GOT3 (cell line): ENCODE measurements at places on chromosomes 2 and 18.

DNA sequence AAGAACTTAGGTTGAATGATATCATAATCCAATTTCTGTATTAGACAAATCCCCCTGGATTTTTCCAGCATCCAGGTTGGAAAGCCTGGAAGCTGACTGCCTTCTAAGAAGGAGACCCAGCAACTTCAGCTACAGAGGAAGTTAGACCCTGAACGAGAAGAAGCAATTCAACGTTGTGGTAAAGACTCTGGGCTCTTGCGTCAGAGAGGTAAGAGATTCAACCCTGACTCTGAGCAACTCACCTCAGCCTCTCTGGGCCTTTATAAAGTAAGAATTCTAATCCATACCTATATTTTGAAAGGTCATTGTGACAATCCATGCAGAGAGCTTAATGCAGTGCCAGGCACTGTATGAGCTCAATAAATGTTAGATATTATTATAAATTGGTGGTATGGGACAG lies 9.7 kb downstream of the E2F6 start:
- no peak for DNase-seq

DNA sequence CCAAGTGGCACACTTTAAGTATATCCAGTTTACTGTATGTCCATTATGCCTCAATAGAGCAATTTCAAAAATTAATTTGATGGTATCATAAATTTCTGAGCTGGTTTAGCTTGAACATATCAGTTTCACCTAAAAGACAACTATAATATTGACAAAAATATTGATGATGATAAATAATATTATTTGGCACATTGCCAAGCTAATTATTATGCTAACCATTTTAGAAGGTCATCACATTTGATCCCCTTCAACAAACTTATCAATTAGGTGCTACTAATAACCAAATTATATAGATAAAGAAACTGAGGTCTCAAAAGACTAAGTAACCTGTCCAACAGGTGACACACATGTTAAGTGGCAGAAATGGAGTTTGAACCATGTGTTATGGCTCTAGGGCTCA lies 26.9 kb upstream of the UBE2E3 start:
- no peak for DNase-seq

DNA sequence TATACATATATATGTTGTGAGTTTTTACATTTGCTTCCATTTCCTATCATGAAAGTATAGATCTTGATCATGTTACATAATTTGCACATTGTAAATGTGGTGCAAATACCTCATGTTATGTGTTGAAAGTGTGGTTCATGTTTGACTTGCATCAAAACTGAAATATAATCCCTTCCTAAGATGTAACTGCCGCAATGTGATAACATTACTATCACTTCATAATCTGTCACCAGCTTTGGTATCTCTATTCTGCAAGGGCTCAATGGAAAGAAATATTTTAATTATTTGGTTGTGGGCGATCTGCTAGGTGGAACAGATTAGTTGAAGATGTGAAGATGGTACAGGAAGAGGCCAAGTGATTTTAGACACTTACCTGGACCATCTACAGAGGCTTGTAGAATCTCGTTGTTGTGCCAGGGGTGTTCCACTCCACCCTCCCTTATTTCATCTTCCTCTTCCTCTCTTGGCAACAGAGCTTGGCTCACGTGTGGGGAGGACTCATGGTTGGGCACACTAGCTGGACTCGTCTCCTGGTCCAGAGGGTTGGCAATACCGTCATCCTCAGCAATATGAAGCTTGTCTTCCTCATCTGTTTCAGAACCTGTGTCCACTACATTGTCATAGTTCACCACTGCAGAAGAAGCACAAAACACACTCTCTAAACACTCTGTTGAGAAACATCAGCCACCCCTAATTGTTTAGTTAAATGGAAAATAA lies 90.4 kb downstream of the ZEB2 start:
- DNase-seq, result no peak

GRCh38 chr2:16952368-16952767 lies 286.7 kb upstream of the CYRIA start:
- no peak for DNase-seq

DNA sequence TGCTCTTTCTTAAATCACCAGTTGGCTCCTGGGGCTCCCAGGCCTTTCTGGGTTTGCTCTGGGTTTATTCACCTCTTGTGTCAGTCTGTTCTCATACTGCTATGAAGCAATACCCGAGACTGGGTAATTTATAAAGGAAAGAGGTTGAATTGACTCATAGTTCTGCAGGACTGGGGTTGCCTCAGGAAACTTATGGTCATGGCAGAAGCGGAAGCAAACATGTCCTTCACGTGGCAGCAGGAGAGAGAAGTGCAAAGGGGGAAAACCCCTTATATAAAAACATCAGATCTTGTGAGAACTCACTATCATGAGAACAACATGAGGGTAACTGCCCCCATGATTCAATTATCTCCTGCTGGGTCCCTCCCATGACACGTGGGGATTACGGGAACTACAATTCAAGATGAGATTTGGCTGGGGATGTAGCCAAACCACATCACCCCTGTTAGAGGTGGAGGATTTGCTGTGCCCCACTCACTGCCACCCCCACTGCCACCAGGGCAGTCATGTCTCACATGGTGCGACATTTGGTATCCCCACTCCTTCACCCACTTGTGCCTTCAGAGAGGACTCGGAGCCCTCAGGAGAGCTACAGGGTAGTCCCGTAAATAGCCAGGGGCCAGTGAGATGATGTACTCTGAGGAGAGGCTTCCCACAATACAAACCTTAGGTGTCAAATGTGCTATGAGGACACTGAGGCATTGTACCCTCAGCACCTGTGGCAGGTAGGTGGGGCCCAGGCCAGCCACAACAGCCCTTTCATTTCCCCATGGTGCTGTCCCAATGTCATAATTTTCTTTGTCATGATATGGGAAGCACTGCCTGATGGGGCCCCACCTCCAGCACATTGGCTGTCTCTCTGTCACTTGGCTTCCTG lies 35.7 kb downstream of the CDC42EP3 start:
- no peak for DNase-seq

- no peak for DNase-seq
Measured at GRCh38 chr2:67075530-67076238, 321.4 kb upstream of the ETAA1 start.

- no peak for DNase-seq
Measured at GRCh38 chr2:233822101-233822771, 32.1 kb downstream of the HJURP start.

- no peak for DNase-seq
Measured at GRCh38 chr2:26394694-26395093, 7.0 kb upstream of the DRC1 start.

DNA sequence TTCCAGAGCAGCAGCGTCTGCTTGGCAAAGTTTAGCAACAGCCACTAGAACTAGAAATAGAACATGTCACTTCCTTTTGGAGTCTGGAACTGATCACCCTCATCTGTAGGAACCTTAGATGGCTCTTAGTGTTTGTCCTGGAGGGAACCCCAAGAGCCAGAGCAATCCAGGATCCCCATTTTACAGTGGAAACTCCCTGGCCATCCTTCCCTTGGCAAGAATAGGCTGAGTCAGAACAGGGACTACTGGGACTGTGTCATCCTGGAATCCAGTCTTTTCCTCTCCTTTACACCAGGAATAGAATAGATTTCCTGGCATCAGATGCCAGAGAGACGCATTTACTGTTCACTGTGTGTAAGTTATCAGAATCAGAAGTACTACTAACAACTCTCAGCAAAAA lies 33.2 kb upstream of the GRHL1 start:
- no peak for DNase-seq

DNA sequence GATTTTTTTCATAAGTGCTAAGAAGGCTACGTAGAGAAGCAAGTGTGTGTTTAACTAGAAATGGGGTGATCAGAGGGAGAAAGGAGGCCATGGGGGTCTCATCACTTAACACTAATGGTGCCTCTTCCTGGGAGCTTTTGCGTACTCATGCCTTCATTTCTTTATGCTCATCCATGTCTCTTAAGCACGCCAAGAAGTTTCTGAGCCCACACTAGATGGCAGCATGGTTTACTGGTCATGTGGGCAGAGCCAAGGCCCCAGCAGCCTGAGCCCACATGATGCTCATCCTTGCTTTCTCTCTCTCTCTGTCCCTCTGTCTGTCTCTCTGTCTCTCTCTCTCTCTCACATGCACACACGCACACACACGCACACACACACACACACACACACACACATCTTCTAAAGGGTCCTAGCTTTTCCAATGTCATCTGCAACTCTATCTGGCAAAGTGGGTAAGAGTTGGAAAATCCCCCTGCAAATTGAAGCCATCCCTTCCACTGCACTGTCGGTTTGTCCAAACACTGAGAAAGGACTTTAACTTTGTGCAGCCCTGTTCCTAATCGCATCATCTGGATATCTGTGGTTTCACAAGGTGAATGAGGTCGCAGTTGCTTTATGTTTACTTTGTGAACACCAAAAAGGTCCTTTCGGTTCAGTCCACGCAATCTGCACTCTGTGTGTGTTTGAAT lies 137.1 kb upstream of the CCDC68 start:
- no peak for DNase-seq

DNA sequence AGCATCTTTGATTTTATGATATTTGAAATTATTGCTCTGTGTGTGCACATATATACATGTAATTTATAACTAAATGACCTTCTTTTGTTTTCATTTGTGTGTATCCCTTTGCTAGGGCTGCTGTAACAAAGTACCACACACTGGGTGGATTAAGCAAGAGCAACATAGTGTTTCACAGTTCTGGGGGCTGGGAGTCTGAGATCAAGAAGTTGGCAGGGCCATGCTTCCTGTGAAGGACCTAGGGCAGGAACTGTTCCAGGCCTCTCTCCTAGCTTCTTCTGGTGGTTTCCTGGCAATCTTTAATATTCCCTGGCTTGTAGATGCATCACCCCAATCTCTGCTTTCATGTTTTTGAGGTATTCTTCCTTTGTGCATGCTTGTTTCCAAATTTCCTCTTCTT lies 1043.9 kb downstream of the TSN start:
- DNase-seq, result no peak

DNA sequence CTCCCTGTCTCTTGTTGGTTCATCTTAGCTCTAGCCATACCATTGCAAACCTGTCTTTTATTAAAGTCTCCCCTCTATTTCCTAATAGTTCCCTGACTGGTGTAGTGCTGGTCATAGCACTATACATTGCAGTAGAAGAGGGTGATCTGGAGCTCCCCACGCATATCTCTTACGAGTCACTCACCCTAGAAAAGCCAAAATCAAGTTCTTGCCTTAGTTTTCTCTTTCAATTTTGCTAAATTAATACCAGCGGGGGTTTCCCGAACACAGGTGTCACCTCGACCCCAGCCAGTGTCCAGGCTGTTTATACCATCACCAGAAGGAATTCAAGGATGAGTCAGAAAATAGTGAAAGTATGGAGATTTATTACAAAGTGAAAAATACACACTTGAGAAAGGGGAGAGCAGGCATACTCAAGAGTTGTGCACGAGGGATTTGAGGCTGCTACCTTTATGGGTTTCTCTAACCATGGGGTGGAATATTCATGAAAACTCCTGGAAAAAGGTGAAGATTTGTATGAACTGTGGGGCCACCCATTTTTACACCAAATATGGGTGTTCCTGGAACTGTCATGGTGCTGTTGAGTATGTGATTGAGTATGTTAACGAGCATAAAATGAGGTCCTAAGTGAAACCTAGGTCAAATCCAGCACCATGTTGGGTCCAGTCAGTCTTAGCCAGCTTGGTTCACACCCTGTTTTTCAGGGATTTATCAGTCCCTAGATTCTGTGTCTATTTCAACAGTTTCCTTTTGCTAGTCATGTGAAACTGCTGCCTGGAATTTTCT lies 20.2 kb downstream of the PROKR1 start:
- no peak for DNase-seq

- DNase-seq, result no peak
Measured at GRCh38 chr18:50401295-50401694, 26.4 kb downstream of the SKA1 start.

DNA sequence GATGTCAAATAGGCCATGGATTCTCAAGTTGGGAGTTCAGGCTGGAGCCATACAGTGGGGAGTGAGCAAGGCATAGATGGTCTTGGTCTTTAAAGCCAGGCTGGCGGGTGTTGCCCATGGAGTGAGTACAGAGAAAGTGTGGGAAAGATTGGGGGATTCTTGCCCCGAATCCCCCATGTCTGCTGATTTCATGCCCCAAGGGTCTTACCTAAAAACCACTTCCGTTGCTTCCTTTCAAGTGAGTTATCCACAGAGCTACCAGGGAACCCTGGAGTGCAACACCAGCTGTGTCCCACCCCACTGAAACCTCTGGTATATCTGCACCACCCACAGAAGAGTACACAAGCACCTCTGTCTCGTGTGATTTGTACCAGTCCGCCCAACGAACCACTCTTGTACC lies 31.4 kb downstream of the FHOD3 start:
- no peak for DNase-seq

DNA sequence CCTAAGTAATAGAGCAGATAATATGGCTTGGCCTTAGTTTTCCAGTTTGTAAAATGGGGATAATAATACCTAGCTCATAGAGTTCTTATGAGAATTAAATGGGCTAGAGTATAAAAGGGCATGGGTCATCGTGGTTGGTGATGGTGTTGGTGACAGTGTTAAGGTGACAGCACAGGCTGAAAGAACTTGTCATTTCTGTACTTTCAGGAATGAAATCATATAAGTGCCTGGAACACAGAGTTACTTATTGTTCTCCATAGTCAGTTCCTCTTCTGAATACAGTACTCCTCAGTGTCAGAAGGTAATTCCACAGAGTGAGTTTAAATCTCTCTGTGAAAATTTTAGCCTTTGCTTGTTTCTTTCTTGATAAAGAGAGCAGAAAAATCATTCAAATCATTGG lies 42.4 kb downstream of the KIF5C start:
- DNase-seq, result no peak

GRCh38 chr18:32770666-32771168 lies 2.1 kb downstream of the KLHL14 start:
- DNase-seq, result no peak

DNA sequence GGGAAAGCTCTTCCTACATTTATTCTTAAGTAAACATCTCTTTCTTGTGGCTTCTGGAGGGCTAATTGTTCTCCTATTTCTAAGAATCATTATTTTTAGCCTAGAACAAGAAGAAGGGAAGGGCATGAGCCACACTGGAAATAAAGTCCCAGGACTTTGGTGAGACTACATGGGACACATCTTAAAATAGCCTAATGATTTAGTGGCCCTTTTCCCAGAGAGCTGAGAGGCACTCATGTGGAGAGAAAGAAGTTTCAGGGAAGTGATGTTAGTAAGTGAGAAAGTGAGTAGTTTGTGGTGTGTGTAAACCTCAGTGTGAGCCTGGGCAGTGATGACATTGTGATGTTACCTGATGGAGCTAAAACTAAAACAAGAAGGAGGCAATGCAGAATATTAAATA lies 14.6 kb downstream of the ITGA4 start:
- no peak for DNase-seq

DNA sequence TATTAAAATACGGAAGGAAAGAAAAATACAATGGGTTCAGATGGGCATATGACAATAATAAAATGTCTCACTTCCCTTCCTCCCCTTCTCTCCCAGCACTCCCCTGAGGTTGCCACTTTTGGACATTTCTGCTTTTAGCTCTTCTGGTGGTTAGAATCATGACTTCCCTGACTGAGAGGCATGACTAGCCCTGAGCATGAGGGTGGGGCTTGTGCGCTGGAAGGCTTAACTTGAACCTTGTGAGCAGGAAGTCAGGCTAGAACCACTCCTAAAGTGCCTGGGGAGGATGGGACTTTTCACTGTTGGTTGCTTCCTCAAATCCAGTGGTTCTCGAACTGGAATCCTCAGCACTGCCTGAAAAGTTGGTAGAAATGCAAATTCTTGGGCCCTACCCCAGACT lies 19.7 kb upstream of the ARHGAP25 start:
- no peak for DNase-seq

- DNase-seq, result no peak
Measured at GRCh38 chr18:28469946-28470345, 293.0 kb upstream of the CDH2 start.
